Fibroblast of skin of back (primary cell): ENCODE measurements at places on chromosomes 2 and 18.

GRCh38 chr2:139495851-139496250 is 715.7 kb upstream of the NXPH2 start:
- DNase-seq = no peak

DNA sequence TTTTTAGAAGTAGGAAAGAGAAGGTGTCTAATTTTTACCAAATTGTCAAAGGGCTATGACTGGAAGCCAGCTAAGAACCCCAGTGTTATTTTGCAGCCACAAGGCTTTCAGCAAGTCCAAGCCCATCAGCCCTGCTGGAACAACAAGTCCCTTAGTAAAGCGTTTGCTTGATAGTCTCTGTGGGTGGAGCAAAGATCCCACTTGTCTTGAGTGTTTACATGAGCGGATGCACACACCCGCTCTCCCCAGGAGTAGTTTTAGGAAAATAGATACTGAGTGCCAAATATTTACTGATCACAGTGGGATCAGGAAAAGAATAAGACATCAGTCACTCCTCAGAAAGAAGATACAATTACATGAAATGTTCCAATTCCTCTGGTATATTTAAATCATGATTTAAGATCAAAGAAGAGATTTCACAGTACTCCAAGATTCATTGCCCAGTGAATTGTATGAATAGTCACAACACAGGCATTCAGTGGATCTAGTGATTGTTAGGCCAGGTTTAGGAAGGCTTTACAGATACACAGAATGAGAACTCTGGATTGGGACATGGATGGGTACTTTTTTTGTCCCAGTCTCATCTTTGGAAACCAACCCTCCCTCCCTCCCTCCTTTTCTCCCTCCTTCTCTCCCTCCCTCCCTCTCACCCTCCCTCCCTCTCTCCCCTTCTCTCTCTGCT is 514.9 kb downstream of the PTPRM start:
- DNase-seq = no peak

DNA sequence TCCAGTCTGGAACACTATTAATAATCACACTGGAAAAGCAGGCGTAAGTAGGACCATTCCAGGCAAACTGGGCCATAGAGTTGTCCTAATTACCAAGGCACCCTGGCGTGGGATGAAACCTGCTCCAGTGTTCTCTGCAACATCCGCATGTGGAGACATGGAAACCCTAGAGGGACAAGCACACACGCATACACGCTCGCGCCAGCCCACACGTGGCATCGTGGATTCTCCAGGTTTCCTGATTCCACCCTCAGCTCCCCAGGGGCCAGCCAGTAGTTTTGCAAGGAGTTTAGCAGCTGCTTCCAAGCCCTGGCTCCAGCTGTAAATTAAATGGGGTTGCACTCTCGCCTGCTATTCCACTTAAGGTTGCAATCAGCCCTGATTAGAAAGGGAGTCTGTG is 127.7 kb downstream of the DYSF start:
- DNase-seq = no peak

- DNase-seq = peak; percentile 76
These were observed 19.5 kb downstream of the WIPF1 start for GRCh38 chr2:174577967-174578589.

- DNase-seq = no peak
These were observed 311.8 kb upstream of the MMADHC start for GRCh38 chr2:149899390-149899789.

GRCh38 chr2:61658841-61659780 is 121.0 kb upstream of the XPO1 start:
- peak; percentile 64 for DNase-seq

- no peak for DNase-seq
These were observed 136.5 kb downstream of the ROCK1 start for GRCh38 chr18:20975077-20975476.

- DNase-seq = peak; percentile 78
These were observed 11.8 kb downstream of the CYP27C1 start for GRCh38 chr2:127208313-127208712.

DNA sequence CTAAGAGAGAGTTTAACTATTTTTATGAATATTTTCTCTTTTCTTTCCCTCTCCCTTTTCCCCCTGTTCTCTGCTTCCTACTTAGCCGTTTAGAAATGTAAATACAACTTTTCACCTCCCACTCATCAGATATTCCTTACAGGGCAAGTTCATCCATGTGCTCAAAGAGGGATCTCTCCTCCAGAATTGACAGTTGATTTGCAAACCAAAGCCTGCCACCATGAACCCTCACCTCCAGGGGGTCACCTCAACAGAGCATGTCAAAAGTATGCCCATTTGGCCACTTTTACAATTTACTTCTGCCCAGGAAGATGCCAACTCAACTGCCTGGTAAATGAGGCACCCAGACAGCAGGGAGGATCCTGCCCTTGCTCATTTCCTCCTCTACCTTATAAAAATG is 149.2 kb upstream of the GYPC start:
- DNase-seq = no peak

GRCh38 chr2:224173210-224173609 is 134.1 kb upstream of the SERPINE2 start:
- DNase-seq = peak; percentile 25

- DNase-seq = peak; percentile 83
These were observed 756 bp upstream of the OST4 start for GRCh38 chr2:27071990-27072830.

GRCh38 chr2:205808486-205809121 is 126.3 kb downstream of the NRP2 start:
- no peak for DNase-seq

DNA sequence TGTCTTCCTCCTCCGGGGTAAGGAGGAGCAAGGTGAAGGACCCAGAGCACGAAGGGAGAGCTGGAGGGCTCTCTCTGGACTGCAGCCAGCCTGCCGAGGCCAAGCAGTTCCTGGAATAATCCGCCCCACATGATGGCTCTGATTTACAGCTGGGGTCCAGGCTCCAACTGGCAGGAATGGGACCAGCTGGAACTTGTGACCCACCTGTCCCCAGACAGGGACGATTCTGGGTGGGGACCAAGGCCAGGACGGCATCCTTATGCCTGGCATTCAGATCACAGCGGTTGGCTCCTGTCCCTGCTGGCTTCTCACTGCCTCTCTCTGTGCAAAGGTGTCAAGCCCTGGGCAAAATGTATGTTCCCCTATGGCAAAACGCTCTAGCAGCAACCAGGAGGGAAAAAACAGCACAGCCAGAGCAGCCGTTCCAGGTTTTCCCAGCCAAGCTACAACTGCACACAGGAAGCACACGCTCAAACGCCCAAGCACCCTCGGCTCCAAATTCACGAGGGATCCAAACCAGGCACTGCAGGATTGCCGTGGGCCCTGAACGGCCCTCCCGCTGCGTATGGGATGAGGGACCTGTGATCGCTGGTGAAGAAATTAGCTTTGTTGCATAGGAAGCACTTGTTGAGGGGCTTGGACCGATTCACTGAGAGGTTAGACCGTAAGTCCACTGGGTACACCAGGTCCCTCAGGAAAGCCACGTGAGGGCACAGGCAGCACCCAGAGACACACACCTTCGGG is 35.8 kb downstream of the FAM178B start:
- DNase-seq = no peak

- peak; percentile 27 for DNase-seq
These were observed 33.2 kb upstream of the FOSL2 start for GRCh38 chr2:28359222-28360057.

DNA sequence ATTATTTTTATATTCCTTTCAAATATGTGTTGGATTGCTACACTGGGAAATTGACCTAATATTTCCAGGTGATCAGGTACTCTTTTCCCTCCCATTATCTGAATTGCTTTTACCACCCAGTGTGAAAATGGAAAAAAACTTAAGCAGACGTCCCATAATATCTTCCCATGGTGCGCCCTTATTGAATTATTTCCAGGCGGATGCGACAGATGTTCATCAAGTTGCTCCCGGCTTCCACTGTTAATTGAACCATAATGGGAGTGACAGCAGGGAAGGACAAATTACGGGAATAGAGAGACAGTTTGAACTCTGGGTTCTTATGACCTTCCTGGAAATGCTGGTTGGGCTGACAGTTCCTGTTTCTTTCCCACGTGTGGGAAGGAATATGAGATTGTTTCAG is 93.3 kb downstream of the THSD7B start:
- DNase-seq = no peak

GRCh38 chr2:56369316-56369715 is 185.5 kb downstream of the CCDC85A start:
- peak; percentile 20 for DNase-seq

DNA sequence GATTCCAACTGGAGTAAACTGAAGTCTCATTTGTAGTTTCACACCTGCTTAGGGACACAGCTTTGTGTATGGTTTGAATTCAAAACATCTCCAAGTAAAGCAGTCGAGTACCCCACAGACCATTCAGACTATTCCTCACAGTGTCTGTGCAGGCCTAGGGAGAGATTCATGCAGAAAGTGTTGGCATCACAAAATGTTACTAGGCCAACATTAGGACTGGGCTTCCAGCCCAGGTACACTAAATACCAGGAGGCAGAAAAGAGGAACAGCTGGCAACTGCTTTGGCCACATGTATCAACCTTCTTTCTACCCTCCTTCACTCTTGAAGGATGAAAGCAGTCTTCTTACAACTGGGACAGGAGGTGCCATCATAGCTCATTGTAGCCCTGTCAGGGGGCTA is 270.4 kb upstream of the TMEFF2 start:
- DNase-seq = no peak

- no peak for DNase-seq
These were observed 17.7 kb downstream of the CXCR1 start for GRCh38 chr2:218149098-218149497.

GRCh38 chr2:149021271-149021719 is 17.2 kb upstream of the LYPD6B start:
- DNase-seq = no peak

- no peak for DNase-seq
These were observed 76.1 kb downstream of the SP100 start for GRCh38 chr2:230492107-230492506.

DNA sequence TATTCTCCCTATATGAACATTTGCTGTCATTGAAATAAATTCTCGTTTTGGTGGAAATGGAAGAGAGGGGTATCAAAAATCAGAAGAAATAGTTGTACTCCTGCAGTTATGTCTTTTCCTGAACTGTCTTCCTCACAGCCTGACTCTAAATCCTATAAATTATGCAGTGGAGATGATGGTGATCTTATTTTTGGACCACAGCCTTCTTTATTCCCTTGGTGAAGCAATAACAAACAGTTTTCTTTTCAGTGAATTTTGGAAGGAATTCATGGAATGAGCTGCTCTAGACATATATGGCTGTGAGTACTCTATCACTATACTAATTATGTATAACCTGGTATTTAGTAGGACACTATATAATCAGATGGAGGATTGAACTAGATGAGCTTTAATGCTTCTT is 1.7 kb upstream of the SLC25A12 start:
- DNase-seq = peak; percentile 50

DNA sequence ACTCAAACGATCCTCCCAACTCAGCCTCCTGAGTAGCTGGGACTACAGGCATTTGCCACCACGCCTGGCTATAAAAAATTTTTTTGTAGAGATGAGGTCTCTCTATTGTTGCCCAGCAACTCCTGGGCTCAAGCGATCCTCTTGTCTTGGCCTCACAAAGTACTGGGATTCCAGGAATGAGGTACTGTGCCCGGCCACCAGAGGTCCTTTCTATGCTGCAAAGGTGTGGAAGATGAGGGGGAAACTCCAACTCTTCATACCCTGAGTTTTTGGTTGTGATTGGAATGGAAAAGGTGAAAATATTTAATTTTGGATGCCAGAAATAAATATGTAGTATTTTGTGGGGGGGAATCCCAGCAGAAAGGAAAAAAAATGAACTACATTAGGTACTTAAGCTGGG is 36.0 kb downstream of the MRPL33 start:
- DNase-seq = peak; percentile 40

DNA sequence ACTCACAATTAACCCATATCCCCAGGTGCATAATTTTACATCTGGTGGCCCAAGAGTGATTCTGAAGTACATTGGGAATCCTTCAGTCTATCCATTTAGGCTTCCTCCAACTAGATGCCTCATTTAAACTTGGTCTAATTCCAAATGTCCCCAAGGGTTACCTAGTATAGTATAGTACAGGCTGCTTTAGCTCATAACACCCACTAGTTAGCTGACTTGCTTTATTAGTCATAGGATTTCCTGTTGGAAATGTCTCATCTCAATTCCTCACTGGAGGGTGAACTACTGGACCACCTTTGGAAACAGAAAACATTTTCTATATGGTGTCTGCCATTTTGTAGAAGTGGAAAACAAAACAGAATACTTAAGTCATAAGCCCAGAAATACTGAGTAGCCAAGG is 202.5 kb upstream of the SESTD1 start:
- peak; percentile 55 for DNase-seq

GRCh38 chr2:37713258-37713700 is 41.8 kb upstream of the CDC42EP3 start:
- DNase-seq = peak; percentile 88

- DNase-seq = no peak
These were observed 43.7 kb downstream of the MYO7B start for GRCh38 chr2:127579231-127579630.
